ENCODE measurements at places on chromosomes 4 and X.

DNA sequence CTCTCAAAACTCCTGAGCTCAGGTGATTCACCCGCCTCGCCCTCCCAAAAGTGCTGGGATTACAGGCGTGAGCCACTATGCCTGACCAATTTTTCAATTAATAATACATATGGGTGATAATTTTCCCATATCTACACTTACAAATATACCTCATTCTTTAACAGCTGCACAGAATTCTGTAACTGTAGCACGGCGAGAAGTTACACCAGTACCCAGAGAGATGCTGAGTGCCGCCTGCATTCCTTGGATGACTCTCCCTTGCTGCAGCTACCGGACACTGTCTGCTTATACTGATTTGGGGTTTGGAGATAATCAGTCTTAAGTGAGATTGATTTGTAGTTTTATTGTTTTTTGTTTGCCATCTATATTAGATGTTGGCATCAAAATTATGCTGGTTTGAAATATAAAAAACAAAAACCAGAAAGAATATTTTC is 5.8 kb downstream of the TIFA start:
- DNase-seq = no peak

- DNase-seq = no peak
Measured at GRCh38 chr4:90540536-90540935, 413.3 kb downstream of the CCSER1 start.

DNA sequence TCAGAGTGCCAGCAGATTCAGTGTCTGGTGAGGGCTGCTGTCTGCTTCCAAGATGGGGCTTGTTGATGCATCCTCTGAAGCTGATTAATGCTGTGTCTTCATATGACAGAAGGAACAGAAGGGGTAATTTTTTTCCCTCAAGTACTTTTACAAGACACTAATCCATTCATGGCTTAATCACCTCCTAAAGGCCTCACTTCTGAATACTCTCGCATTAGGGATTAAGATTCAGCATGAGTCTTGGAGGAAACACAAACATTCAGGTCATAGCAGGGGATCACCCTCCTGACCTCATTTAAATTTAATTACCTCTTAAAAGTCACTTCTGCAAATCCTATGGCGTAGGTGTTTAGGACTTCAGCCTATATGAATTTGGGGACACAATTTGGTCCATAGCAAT is 1145.5 kb upstream of the PCDH10 start:
- no peak for DNase-seq

- peak; percentile 12 for DNase-seq
Measured at GRCh38 chr4:115090483-115091075, 22.8 kb downstream of the NDST4 start.

GRCh38 chr4:108570993-108571569 is 49.3 kb upstream of the RPL34 start:
- DNase-seq = no peak

- DNase-seq = no peak
Measured at GRCh38 chr4:129916991-129917390, 821.0 kb downstream of the C4orf33 start.

DNA sequence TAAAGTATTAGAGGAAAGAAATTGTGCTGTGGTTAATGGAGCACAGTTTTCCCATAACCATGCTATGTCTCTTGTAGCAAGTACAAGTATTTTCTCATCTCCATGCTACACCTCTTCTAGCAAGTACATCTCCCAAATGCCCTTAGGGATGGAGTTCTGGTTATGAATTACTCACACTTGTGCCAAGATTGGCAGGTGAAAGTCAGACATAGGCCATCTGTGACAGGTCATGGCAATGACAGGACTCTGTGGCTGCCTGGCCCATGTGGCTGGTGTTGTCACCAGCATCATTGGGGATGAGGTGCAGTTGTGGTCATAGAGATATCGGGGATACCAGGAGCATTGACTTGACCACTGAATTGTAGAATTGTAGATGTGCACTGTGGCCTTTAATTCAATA is 310.2 kb downstream of the FAT4 start:
- no peak for DNase-seq

- DNase-seq = no peak
Measured at GRCh38 chr4:117479673-117480072, 394.3 kb upstream of the TRAM1L1 start.

DNA sequence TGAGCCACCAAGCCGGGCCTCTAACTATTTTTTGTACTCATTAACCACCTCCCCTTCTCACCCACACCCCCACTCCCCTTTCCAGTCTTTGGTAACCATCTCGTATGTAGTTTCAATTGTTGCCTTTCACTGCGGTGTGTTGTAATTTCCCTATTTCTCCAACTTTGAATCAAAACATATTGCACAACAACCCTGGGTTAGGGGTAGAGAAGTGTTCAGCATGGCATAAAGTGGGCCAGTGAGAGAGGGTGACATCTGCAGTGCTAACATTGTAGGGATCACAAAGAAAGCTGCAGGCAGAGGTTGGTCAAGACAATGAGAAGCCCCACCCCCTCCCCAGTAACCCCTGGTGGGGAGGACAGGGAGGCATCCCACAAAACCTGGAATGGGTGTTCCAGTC is 92.7 kb downstream of the SPATA18 start:
- no peak for DNase-seq

GRCh38 chr4:145154573-145154972 is 25.8 kb downstream of the OTUD4 start:
- DNase-seq = no peak

DNA sequence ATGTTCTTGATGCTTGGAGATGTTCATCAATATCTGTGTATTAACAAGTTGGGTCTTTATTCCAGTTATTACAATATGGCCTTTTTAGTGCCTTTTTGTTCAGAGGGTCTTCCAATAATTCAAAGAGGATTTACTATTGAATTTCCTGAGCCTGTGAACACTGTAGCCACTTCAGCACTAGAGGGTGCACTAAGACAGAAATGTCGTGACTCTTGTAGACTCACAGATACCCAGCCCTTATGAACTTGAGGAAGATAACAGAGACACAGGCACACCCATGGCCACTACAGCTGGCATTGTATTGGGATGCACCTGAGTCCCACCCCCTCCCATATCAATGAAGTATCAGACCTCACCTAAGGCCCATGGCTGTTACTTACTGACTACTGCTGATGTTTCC is 54.4 kb upstream of the ACTRT1 start:
- no peak for DNase-seq

DNA sequence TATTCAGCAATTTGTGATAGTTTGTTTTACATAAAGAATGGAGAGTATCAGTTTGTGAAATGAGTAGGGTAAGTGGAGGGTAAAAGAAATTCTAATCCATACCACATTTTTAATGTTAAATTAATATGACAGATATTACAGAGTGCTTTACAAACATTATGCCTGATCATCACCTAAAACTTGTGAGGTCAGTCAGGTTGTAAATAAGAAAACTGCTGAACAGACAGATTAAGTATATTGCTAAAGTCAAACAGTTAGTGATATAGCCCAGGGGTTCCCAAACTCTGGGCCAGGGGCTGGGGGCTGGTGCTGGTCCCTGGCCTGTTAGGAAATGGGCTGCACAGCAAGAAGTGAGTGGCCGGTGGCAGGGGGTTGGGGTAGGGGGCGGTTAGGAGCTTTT is 273.6 kb downstream of the TRAM1L1 start:
- no peak for DNase-seq

DNA sequence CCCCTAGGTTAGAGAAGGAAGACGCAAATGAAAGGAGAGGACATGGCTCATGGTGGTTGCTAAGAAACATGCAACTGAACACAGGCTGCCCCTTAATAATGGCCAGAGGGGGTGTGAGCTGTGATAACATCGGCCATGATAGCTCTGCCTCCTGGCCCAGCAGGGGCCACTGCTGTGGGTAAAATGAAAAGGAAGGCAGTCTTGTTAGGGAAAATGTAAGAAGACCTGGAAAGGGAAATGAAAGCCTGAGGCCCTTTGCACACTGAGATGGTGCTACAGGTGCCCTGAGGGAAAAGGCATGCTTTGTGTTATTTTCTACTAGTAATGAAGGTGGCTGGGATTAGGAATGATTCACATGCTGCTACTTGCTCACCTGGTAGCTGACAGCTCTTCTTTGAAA is 123.6 kb upstream of the MID1 start:
- DNase-seq = no peak

GRCh38 chr4:46425775-46426400 is 36.0 kb upstream of the GABRA2 start:
- no peak for DNase-seq

DNA sequence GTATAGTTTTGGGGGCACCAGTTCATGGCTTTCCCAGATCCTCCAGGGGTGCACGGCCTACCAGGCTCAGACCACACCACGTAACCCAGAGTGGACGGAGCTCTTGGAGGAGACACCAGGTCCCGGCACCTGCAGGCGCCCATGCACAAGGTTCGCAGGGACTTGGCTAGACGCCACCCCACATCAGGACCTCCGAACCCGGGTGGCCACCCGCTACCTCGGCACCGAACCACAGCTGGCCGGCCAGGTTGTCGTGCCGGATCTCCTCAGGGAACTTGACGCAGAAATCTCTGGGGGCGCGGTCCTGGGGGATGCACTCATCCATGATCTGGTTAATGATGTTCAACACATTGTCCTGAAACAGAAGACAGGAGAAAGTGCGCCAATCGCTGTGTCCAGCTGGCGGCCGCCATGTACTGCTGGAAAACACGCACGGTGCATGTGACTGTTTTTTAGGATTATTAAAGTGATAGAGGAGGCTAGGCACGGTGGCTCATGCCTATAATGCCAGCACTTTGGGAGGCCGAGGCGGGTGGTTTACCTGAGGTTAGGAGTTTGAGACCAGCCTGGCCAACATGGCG is 77.1 kb downstream of the ZFYVE28 start:
- DNase-seq = no peak

GRCh38 chr4:42357325-42357724 is 40.0 kb upstream of the SHISA3 start:
- no peak for DNase-seq

DNA sequence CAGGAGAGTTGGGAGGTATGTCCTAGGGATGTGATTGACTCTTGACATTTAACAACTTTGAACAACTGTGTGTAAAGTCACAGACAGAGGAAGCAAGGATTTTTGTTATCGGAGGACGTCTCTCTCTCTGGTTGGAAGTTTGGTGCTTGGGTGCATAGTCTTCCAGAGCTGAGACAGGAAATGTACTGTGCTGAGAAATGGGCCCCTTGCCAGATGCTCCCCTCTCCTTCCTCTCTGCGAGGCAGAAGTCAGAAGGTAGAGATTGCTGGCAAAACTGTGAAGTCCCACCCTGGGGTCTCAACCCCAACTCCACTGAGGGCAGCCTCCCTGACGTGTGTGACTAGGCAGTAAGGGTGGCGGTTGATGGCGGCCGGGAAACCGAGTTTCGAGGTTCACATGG is 49.2 kb downstream of the SETD7 start:
- no peak for DNase-seq

GRCh38 chr4:53785996-53786395 is 194.7 kb upstream of the LNX1 start:
- DNase-seq = no peak

GRCh38 chrX:155767051-155767875 is 113.9 kb upstream of the VAMP7 start:
- DNase-seq = peak; percentile 42

DNA sequence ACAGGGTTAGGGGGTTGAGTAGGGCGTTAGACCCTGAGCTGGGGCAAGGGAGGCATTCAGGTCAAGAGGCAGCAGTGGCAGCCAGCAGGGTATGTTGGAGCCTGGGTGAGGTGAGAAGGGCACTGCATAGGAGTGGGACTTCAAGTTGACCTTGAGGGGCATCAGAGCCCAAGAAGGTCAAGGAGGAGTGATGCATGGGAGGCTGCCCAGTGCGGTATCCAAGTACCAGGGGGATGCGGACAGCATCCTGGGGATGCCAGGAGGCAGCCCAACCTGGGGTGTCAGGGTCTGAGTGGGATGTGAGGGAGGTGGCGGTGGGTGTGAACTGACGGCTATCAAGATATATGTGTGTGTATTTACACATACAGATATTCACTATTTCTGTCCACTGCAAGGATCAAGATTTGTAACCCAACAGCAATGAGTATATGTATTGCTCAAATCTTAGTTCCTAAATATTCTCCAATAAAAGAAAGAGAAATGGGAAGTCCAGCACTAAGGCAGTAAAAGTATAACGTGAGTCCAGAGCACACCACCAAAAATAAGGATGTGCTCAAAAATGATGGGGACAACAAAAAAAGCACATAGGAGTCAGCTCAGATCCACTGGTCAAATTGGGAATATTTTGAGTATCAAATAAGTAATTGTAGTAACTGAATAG is 9.8 kb upstream of the DCLK2 start:
- no peak for DNase-seq

GRCh38 chr4:42152507-42153504 is at the start of gene BEND4:
TSS of gene BEND4 (minus strand) at chr4:42152655. CDS start at chr4:42152143, 512 bp downstream.
- no peak for DNase-seq

DNA sequence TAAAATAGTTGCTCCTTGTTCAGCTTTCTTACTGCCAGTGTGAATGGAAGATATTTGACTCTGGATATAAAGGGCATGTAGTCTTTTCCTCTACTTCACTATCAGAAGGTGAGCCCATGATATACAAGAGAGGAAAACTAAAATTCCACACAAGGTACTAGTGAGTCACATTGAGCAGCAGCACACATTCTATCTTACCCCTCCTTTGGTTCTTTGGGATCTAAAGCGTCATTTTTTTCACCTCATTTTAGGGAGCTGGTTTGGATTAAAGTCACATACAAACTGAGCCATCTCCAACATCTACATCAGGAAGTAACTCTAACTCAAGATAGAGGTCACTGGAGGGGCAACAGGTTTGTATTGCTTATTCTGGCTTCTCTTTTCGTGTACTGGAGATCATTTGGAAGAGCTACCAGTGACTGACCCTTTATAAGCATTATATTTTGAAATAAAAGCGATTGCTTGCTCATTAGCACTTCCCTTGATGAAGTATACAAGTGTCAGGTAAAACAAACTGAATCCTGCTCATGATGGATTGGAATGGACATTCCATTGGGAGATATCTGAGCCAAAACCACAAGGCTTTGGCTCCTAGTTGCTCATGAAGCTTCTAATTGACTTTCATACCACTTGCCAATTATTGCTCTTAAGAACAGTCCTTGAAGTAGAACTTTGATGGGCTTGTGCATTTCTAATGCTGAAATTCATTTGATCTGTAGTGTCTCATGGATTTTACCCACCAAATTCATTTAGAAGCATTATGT is 124.1 kb downstream of the SPCS3 start:
- peak; percentile 81 for DNase-seq

DNA sequence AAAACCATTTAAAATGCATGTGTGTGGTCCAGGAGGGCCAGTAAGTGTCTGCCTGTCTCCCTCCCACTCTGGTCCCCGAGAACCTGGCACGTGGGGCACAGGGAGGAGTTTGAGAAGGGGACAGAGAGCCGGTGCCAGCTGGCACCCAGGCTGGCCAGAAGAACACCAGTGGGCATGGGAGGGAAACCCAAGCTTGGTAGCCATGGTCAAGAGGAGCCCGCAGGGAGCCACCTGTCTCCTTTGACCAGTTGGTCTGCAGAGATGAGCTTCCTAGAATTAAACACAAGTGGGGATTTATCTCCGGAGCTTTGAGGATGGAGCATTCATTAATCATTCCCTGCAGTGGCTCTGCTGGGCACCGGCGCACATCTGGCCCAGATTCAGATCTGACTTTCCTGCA is 41.6 kb downstream of the HMX1 start:
- DNase-seq = no peak
